Germinal center (tissue), 1 donor: ENCODE measurements at places on chromosomes 2 and 18.

- no peak for DNase-seq
Observed at GRCh38 chr18:46893360-46893759, 23.9 kb downstream of the PIAS2 start.

- no peak for DNase-seq
Observed at GRCh38 chr2:186569897-186570296, 20.0 kb upstream of the ITGAV start.

GRCh38 chr18:26268454-26268853 is 42.2 kb downstream of the TAF4B start:
- DNase-seq: no peak

GRCh38 chr18:10860928-10861327 is 288.4 kb downstream of the PIEZO2 start:
- DNase-seq: no peak

DNA sequence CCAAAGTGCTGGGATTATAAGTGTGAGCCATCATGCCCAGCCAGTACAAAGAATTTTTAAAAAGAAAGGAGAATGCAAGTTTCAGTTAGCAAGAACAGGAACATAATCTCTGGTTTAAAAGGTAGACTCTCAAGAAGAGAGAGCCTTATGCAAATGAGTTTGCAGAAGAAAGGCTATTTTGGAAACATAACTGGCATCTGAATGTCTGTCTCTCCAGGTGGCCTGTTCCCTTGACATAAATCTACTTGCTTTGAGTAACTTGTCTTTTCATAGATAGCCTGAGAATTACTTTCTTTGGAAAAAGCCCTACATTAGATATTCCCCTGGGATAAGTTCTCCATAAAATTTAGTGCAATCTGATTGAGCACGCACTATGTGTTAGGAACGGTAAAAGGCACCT is 109.6 kb downstream of the ICOS start:
- peak; percentile 73 for DNase-seq

GRCh38 chr2:226001716-226002115 is 602.2 kb downstream of the NYAP2 start:
- no peak for DNase-seq

DNA sequence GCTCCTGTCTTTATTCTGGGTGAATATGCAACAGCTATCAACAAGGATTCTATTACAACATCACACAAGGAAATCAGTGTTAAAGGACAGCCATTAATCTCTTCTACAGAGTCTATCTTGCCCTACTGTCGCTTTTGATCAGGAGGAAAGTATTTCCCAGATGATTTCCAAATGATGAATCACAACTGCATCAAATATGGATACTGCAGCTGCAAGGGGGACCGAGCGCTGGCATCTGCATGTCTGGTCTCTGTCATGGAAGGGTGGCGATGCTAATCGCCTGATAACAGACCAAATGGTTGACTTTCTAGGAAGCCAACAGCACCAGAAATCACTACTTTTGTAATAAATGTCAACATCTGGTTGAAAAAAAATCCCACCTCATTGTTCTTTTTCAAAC is 21.2 kb upstream of the OR6B3 start:
- no peak for DNase-seq

DNA sequence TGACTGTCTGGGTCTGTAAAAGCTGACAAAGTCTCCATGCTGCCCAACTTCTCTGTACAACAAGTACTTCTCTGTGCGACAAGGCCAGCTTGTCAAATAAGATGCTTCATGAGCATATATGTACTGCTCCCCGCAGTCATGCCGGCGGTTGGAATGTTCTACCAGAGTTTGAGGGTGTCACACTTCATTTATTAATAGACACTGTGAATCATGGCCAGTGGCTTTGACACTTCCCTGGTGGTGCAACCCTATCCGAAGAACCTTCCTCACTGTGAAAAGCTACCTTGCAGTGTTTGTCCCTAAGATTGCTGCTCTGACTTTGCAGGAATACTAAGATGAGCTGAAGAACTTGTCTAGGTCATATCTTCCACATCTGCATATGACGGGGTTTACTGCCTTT is 120.9 kb upstream of the NRP2 start:
- DNase-seq: no peak

DNA sequence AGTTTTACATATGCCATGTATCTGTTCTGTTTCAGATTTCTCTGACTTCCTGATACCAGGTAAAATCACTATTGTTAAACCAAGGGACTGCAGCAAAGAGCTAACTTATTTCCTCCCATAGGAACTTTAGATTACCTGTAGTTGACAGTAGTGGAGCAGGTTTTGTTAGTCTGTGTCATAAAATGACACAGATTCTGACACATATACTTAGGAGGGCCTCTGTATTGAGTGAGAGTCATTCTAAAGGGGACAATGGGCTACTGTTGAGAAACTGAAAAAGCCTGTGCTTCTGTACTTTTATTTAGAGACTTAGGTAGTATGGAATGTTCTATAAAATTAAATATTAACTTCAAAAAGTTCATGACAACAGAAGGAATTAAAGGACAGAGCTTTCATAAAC is 48.2 kb downstream of the KCMF1 start:
- DNase-seq: no peak

- DNase-seq: no peak
Observed at GRCh38 chr2:166297951-166298350, 77.8 kb downstream of the SCN9A start.

GRCh38 chr2:96926791-96927190 is 56.9 kb upstream of the SEMA4C start:
- no peak for DNase-seq

- no peak for DNase-seq
Observed at GRCh38 chr2:143680885-143681405, 551.7 kb downstream of the ARHGAP15 start.

- no peak for DNase-seq
Observed at GRCh38 chr2:10274983-10275802, 27.5 kb upstream of the HPCAL1 start.

- DNase-seq: no peak
Observed at GRCh38 chr2:120617055-120617454, 118.6 kb upstream of the GLI2 start.

GRCh38 chr2:190219186-190219585 is 100.4 kb downstream of the HIBCH start:
- DNase-seq: no peak

- DNase-seq: no peak
Observed at GRCh38 chr18:57816208-57816954, 13.3 kb upstream of the ATP8B1 start.
